ENCODE measurements at places on chromosomes 11 and 22. TPM values are rescaled to one million over a fixed set of nuclear protein-coding genes. Genes with fewer than 3 reads are reported as not detected.

SART1 gene
- total RNA-seq: 25.5 TPM

STK33 gene
- 2.9 TPM for total RNA-seq

SCT gene
- not detected for total RNA-seq

CCDC116 gene
- 0.32 TPM for total RNA-seq

TRIM51 gene
- not detected for total RNA-seq

VWA5A gene
- total RNA-seq: 6.5 TPM

CEND1 gene
- 0.43 TPM for total RNA-seq

OR10A2 gene
- total RNA-seq: not detected

UCP3 gene
- 1.7 TPM for total RNA-seq

FAM83F gene
- not detected for total RNA-seq

CSNK1E gene
- 145 TPM for total RNA-seq

ARHGEF17 gene
- 78.3 TPM for total RNA-seq

MMP8 gene
- total RNA-seq: under 0.01 TPM

KDM4E gene
- total RNA-seq: not detected

GLYATL1 gene
- under 0.01 TPM for total RNA-seq

DTX4 gene
- total RNA-seq: 2.3 TPM

P2RX6 gene
- 3.5 TPM for total RNA-seq

C22orf42 gene
- not detected for total RNA-seq

Measured in fibroblast of villous mesenchyme (primary cell).